H1 (cell line): ENCODE measurements at places on chromosomes 12 and 14. TPM values are rescaled to one million over a fixed set of nuclear protein-coding genes. Genes with fewer than 3 reads are reported as not detected.

The EPS8 gene
- 4.6 and 6.5 TPM in 2 replicates for total RNA-seq

The HIP1R gene
- 14.5 and 14.7 TPM in 2 replicates for total RNA-seq

The TAS2R14 gene
- total RNA-seq, result 0.78 and 0.80 TPM in 2 replicates

The NEUROD4 gene
- total RNA-seq, result not detected in 2 replicates

The CLEC6A gene
- total RNA-seq, result not detected in 2 replicates

The RBMS2 gene
- total RNA-seq, result 25.5 and 31.3 TPM in 2 replicates

The NOC4L gene
- 38.5 and 40.3 TPM in 2 replicates for total RNA-seq

DNA sequence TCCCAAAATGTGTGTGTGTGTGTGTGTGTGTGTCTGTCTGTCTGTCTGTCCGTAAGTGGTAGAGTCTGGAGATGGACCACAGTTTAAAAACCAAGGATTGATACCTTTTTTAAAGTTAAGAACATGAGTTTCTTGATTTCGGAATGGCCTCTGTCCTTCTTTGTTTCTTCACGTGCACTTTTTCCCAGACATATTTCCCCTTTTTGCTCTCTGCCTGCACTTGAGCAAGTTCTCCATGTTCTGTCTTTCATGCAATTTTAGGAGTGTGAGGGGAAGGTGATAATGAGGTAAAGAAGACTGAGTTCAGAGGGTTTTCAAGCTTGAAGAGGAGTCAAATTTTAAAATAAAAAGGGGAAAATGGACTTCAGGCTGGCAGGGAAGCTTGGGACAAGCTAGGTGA lies 12.7 kb downstream of the OLR1 start:
- no peak for DNase-seq

DNA sequence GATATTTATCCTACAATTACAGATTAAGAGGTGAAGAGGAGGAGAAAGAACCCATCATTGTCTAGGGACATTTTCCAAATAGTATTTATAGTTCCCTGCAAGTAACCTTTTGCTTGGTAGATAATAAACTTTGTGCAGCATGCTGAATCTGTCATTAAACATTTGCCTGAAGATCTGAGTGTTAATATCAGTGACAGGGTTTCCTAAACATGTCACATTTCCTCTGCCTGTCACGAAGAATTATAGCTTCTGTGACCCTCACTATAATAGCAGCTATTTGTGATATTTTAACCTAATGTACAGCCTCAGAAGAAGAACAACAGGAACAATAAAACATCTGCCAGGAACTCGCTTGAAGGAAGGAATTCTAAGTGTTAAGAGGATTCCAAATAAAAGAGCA lies 350.3 kb downstream of the GXYLT1 start:
- no peak for DNase-seq

DNA sequence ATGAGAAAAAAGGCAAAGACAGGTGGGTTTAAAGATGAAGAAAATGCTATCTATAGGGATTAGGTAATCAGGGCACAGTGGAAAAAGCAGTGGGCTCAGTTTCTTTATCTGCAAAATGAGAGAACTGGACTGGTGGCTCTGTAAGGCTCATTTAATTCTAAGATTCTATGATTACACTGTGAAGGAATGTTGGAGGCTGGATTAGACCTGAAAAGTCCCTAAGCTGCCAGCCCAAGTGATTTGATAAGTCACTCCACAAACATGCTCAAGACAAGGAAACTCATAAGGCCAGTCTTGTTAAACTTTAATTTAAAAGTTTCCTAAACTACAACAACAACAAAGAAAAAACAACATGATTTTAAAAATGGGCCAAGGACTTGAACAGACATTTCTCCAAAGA lies 75.1 kb downstream of the DCAF5 start:
- no peak for DNase-seq

DNA sequence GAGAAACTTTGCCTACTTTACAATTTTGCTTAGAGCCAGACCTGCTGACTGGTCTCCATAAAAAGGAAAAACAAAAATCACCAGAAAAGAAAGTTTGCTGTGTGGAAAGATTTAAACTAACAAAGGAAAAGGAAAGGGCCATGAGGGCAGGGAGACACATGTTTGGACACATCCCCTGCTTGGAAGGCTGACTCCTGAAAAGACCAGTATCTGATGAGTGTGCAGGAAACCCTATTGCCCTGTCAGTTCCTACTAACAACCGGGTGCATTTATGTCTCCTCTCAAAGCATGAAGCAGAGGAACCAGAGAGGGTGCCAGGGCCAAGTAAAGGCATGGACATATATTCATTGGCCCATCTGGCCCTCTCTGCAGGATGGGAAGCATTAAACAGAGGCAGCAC lies 7.0 kb upstream of the STAB2 start:
- DNase-seq, result no peak

DNA sequence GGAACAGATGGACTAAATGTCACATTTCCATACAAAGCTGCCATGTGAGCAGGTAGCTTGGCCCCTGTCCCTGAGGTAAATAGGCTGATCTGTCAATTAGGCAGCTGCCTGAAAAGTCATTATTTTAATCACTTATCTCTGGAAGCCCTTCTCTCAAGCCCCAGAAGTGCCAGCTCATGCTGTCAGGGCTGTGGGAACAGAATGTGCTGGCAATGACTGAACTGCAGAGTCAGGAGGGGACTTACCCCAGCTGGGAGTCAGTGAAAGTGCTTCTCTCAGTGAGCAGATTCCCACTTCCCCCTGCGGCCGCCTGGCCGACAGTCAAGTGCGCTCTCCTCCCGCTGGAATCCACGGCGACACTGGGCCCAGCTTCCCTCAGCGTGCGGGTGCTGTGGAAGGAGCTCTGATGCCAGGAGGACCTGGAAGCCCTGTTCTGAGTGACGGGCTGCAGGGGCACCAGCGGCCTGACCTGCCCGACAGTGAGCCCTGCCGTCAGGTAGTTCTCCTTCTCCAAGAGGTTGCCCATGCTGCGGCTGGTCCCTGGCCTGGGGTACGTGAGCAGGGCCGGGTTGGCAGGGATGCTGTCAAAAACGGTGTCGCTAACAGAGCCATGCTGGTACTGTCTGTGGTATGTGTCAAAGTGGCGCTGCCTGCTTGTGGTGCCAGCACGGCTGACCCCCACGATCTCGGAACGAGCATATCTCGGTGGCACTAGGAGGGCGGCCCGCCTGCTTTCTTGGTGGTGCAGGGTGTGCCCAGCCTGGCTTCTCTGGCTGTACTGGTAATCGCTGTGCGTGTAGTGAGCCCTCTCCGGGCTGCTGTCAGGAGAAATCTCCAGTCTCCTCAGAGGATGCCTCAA lies 18.7 kb downstream of the PKP2 start:
- no peak for DNase-seq

- no peak for DNase-seq
These were observed 1189.0 kb upstream of the FLRT2 start for GRCh38 chr14:84340938-84341337.

DNA sequence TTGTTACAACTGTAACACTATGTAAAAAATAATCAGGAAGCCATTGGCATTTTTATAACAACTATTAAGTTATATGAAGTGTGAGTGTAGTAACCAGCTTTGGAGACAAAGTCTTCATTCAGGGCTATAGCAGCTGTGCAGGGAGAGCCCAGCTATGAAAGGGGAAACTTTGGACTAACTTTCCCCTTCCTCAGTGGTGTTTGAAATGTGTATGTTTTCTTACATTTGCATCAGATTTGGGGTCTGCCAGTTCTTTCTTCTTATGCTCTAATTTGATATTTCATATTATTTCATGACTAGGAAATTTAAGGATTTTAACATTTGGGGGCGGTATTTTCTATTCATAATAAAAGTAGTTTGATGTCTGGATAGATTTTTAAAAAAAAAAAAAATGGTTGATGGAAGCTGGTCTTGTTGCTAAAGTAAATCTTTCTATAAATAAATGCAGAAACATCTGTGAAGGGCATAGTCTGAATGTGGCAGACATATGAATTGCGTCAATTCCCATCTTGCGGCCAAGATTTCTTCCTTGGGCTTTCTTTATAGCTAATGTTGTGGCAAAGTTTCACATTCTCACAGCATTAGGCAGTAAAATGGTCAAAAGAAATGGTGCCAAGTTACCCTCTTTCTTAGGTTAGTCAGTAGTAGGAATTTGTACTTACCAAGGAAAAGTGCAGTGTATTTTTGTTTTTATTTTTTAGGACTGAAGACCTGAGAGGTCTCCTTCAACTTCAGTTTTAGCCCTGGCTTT lies 35.6 kb downstream of the RASSF8 start:
- no peak for DNase-seq
